ENCODE measurements at places on chromosomes 16 and 17.

GRCh38 chr16:81878529-81878928 lies 99.4 kb downstream of the PLCG2 start:
- DNase-seq: no peak

DNA sequence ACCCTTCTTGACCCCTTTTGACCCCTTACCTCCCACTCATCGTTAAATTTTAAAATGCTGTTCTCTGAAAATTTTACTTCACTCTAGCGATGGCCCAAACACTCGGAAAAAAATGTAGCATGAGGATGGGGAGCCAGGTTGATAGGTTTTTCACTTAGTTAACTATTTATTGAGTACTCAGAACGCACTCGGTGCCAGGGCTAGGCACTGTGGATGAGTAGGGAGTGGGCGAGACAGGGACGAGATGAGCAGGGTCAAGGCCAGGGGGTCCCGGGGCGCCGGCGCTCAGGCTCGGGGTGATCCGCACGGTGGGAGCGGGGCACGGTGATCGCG lies 392 bp downstream of the ZSCAN32 start:
- DNase-seq: no peak

GRCh38 chr17:9346296-9346926 lies 229.2 kb downstream of the STX8 start:
- DNase-seq: no peak

DNA sequence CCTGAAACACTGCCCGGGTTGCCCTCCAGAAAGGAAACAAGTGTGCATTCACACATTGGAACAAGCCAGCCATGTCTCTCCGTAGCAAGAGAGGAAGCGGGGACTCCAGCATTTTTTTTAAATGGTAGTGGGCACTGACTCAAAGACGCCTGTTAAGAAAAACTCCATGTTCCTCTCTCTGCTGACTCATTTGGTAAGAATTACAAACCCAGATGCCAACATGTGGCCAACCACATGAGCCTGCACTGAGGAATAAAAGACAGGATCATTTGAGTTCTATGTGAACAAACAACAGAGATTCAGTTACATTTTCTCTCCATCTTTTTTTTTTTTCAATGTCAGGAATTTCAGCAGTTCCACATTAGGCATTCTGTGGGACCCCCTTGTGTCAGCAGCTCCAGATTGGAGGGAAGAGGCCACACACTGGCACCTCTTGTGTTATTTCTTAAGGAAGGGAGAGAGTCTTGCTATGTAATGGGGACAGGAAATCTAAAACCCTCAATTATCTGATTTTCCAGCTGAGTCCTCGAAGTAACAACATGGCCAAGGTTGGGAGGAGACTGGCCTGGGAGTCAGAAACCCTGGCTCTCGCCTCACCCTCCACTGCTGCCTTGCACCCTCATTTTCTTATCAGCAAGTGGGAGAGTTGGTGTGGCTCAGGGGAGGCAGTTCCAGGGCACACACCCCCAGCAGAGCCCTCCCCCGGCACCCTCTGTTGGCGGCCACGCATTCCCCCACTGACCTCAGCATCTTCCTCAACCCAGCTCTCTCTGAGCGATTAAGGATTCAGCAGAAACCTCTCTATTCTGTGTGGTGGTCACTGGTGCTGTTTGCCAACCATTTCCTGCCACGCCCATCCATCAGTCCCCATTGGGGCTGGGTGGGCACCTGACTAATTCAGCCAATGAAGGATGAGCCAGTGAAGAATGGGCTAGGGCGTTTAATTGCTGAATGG lies 173.0 kb downstream of the FOXL1 start:
- no peak for DNase-seq

GRCh38 chr16:69188236-69188549 lies 1.2 kb downstream of the SNTB2 start:
- DNase-seq: no peak

DNA sequence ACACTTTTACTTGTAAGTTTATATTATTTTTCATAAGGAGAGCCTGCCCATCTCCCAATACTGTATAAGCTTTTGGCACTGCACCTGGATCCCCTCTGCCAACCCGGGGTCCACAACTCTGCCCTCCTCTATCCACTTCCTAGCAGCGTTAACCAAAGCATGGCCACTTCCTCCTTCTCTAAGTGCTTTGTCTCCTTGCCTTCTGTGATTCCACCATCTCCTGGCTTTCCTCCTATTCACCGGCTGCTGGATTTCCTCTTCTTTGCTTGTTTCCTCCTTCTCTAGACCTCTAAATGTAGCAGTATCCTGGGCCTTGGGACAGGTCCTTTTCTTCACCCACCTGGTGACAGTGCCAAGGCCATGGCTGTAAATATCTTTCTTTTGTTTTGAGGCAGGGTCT lies 20.0 kb upstream of the WFIKKN2 start:
- DNase-seq: no peak

DNA sequence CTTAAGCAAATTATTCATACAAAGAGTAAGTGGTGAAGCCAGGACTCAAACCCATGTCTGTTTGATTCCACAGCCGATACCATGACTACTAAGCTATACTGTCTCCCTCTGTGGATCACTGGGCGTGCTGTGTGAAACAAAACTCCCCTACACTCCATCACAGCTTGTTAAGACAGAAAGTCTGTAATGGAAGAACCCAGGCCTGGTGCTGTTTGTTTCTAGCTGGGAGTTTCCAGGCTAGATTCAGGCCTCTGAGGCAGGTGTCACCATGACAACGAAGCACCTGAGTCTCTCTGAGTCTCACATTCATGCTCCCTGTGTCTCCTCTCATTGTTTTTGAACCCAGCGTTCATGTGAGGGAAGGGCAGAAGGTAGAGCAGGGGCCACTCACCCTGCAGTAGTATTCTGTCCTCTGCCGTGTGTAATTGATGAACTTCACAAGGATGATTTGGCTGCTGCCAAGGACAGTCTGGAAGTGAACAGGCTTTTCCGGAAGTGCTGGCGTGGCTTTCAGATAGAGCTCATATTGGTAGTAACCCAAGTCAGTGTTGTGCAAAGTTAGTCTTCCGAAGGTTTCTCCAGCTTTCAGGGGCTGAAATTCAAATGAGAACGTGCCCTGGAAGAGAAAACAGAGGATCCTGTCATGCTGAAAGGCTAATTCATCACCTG lies 8.6 kb upstream of the VAC14 start:
- DNase-seq: no peak

DNA sequence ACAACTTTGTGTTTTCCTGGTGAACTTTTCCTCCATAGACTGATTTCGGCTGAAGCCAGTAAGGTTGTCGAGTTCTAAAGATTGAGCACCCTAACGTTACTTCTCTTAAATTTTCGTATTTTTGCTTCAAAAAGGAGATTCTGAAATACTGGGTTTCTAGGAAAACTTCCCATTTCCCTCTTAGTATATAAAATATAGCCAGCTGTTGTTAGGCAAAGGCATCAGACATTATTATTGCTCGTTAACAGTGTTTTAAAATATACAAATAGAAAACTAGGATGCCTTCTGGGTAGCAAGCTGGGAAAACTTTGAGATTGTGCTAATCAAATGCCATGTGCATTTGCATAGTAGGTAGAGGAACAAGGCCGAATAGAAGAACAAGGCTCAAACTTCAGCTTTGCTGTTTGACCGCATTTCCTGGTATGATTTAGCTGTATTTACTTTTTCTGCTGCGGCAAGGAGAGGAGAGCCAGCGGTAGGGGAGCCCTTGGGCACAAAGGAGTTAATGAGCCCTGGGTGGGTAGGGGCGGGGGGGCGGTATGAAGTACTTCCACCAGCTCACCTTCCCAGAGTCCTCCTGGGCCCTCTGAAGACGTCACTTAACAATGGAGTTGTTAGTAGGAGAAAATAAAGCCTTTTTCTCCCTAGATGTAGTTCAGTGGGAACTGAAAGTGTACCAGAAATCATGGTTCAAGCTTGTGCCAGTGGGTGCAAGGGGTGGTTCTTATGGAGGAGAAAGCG lies 151.9 kb downstream of the MSI2 start:
- no peak for DNase-seq

GRCh38 chr17:17216776-17217175 lies 10.6 kb upstream of the PLD6 start:
- no peak for DNase-seq

- no peak for DNase-seq
These were observed 30.4 kb upstream of the PAFAH1B1 start for GRCh38 chr17:2563061-2563460.

GRCh38 chr16:84967828-84968227 lies 43.5 kb downstream of the ZDHHC7 start:
- DNase-seq: no peak

GRCh38 chr16:2507665-2508064 lies 6.1 kb upstream of the ATP6V0C start:
- DNase-seq: peak; percentile 53

DNA sequence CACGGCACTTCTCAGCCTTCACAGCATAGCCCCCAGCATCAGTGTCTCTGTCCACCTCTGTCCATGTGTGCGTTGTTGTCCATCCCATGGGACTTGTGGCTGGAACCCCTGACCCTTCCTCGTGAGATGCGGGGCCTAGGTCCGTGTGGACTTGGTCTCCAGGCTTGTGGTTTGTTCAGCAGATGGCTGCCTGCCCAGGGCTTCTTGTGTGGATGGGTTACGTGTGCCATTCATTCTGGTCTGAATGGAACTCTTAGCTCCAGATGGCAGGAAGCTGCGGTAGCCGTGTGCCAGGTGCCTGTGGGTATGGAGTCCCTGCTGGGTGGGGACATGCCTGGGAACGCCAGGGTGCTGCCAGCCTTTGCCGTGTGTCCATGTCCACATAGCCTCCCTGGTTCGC lies 31.7 kb upstream of the NUDT16L1 start:
- no peak for DNase-seq

GRCh38 chr17:41663451-41664171 lies 25.1 kb upstream of the EIF1 start:
- no peak for DNase-seq

DNA sequence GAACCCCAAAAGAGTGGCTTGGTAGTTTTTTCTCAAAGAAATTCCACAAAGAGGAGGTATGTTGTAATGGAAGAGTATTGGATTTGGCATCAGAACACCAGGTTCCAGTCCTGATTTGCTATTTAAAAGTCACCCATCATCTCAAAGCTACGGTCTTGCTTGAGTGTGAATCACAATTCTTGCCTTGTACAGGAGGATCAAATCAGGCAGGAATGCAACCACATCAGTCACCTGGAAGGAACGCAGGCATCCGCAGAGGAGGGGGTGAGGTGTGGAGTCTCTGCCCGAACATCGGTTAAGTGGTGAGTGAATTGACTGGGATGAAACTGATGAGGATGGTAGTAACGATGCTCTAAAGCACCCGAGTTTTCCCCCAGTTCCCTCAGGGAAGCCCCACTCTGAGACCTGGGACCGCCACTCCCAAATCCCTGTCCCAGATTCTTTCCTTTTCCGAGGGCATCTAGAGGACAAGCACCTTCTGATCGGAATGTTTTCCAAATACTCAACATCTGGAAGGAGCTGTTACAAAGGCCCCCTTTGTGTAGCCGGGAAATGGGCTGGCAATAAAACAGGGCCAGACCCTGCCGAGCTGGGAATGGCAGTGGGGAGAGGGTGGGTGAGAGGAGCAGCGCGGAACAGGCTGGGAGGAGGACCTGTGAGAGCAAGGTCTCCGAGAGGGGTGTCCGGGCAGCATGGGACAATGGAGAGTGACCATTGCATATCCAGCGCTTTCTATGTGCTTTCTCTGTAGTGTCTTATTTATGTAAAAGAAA lies 469.6 kb downstream of the SLC39A11 start:
- DNase-seq: no peak

GRCh38 chr17:36124879-36125824 lies 21.5 kb downstream of the CCL4 start:
- no peak for DNase-seq

GRCh38 chr16:84677017-84677803 lies 22.6 kb upstream of the USP10 start:
- no peak for DNase-seq

DNA sequence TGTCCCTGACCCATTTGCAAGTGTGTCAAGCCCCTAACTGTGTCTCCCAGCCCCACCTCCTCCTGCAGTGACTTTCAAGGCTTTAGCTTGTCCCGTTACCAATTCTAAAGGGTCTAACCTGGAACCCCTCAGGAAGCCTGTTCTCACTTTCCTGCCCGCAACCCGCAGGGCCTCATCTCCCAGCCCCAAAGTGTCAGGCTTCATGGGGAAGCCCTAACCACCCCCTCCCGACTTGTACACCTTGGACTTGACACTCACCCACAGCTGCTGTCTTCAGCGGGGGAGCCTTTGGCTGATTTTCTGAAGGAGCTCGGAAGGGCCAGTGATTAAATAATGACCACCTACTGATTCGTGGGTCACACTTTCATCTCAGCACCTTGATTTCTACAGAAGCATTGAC lies 33.1 kb downstream of the NLRC5 start:
- DNase-seq: no peak

- DNase-seq: no peak
These were observed 22.3 kb downstream of the ARHGAP27 start for GRCh38 chr17:45410144-45411091.

- no peak for DNase-seq
These were observed 6.3 kb upstream of the EXOSC6 start for GRCh38 chr16:70258065-70258464.

- DNase-seq: no peak
These were observed 141.4 kb upstream of the GSE1 start for GRCh38 chr16:85471469-85472431.

DNA sequence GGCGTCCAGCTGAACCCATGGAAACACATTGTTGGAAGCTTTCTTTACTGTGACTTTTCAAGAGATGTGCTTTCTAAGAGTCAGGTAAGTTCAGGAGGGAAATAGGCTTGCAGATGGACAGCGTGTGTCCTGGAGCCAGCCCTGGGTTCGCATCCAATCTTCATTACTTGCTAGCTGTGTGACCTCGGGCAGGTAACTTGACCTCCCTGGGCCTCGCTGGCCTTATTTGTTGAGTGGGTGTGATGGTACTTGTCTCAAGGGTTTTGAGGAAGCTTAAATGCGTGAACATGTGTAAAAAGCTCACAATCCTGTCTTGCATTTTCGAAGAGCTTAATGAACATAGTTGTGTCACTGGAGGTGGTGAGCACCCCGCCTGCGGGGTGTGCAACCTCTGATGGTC lies 11.8 kb downstream of the ADGRG1 start:
- no peak for DNase-seq

- peak; percentile 47 for DNase-seq
These were observed 1.6 kb upstream of the LDAF1 start for GRCh38 chr16:21156767-21157467.

DNA sequence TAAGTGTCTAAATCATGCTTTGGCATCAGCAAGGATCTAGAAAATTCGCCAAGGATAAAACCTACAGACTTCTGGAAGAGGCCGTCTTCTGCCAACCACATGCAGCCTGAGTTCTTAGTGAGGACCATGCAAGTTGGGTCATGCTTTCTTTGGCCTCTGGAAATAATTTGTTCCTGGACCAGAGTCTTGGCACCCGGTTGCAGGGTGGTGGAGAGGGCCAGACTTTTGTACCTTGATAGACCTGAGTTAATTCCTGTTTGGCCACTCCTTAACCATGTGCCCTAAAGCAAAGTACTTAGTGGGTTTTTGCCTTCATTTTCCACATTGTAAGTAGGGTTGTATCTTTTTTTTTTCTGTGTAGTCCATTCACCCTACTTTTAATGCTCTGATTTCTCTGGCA lies 283.4 kb upstream of the IRX5 start:
- no peak for DNase-seq

DNA sequence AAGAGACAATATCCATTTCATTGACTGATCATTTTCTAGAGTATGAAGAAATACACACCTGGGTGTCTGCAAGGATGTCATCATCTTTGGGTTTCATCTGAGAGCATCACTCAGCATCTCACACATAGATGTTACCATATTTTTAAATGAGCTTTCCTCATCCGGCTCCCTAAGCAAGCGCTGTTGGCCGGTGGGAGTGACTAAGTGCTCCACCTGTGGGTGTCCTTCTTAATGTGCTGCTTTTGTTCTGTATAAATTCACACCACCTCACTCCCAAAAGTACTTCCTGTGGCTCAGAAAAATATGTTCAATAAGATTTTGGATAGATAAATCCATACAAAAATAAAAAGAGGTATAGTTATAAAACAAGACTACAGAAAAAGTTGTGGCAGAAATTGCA lies 7.4 kb downstream of the SSTR2 start:
- DNase-seq: no peak

Measured in left lobe of liver (tissue), 2 donors.